ENCODE measurements at places on chromosomes 4 and X. TPM values are rescaled to one million over a fixed set of nuclear protein-coding genes. Genes with fewer than 3 reads are reported as not detected.

DNA sequence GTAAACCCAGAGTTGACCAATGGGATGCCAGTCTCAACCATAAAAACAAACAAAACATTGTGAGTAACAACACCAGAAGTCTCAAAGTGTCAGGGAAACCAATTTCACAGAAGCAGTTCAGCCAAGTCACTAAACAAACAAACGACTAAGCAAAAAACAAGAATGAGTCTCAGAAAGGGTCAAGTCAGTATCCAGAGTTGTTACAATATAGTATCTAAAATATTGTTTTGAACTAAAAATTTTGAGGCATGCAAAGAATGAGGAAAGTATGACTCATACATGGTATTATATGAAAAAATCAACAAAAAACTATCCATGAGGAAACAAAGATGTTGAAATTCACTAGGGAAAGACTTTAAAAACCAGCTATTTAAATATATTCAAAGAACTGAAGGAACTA lies 70.6 kb downstream of the AR start:
- DNase-seq, result no peak

- no peak for DNase-seq
Observed at GRCh38 chr4:119517361-119518229, 111.0 kb downstream of the PDE5A start.

DNA sequence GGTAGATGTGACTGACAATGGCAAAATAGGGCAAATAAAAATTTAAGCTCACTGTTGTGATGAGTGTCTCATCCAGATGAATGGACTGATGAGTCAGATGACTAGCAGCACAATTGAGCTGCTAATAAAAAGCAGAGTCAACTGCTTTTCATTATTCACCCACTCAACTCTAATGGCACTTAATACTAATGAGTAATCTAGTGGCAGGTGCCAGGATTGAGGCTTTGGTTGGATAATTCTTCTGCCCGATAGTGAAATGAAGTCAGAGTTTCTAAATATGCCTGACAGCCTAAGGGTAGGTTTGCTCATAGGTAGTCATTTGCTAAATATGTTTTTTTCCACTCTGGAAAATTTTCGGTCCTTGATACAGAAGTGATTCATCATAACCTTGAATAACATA lies 10.4 kb downstream of the OGT start:
- no peak for DNase-seq

DNA sequence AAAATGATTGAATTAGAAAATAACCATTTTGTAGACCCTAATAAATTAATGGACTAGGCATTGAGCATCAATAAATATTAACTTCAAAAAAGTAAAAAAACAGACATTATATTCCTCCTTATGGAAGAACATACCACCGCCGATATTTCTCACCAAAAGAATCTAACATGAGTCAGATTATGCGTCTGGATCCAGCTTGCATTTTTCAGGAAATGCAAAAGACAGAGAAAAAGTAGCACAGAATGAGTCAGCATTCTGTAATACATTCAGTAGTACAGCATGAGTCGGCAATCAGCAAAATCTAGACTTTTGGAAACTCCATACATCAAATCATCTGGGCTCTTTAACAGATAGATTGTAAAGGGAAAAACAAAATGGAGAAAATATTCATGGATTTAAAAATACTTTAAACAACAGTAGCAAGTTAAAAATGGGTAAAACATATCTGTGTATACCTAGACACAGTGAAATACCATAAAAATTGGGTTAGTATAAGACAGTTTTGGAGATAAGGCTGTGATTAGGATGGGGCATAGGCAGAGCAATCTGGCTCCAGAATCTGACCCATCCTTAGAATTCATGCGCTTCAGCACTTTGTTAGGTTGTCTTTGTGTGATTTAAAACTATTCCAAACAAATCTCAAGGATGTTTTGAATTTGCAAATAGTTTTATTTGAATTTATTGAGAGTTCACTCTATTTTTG lies 633.0 kb upstream of the FAM241A start:
- no peak for DNase-seq

- DNase-seq, result no peak
Observed at GRCh38 chr4:117491516-117491915, 406.1 kb upstream of the TRAM1L1 start.

- DNase-seq, result no peak
Observed at GRCh38 chr4:81135501-81135900, 79.5 kb downstream of the PRKG2 start.

GRCh38 chr4:156654410-156654809 lies 317.2 kb downstream of the PDGFC start:
- DNase-seq, result no peak

- no peak for DNase-seq
Observed at GRCh38 chr4:7487502-7487901, 52.8 kb upstream of the PSAPL1 start.

- DNase-seq, result no peak
Observed at GRCh38 chrX:136219893-136220292, 31.3 kb downstream of the MAP7D3 start.

DNA sequence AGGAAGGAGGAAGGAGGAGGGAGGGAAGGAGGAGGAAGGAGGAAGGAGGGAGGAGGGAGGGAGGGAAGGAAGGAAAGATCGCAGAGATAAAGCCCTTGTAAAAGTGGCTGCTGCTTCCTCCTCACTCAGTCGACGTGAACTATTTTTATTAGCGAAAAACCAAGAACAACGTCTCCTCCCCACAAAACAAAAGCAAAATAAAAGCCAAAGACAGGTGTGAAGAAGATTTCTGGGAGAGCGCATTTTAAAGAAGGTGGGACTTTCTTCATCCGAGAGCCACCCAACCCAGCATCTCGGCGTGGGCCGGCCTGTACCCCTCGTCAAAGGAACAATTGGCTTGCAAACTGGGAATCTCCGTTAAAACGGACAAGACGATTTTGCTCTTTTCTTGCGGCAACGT lies 40.7 kb upstream of the ASMTL start:
- no peak for DNase-seq

- no peak for DNase-seq
Observed at GRCh38 chrX:48969471-48969870, 2.2 kb downstream of the KCND1 start.

DNA sequence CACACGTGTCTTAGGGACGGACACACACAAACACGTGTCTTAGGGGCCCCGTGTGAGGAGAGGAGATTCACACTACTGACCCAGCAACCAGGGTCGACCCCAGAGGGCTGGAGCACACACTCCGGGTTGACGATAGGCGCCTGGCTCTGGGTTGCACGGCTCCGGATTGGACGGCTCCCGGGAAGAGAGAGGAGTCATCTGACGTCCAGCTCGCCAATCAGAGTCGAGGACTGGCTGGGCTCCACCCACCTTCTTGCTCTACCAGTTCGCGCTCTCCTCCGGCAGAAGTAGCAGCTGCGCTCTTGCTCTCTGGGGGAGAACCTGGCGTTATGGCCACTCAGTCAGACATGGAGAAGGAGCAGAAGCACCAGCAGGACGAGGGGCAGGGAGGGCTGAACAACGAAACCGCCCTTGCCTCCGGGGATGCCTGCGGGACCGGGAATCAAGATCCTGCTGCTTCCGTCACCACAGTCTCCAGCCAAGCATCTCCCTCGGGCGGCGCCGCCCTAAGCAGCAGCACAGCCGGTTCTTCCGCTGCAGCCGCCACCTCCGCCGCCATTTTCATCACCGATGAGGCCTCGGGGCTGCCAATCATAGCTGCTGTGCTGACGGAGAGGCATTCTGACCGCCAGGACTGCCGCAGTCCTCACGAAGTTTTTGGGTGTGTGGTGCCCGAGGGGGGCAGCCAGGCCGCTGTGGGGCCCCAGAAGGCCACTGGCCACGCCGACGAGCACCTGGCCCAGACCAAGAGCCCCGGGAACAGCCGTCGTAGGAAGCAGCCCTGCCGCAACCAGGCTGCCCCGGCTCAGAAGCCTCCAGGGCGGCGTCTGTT lies 74.3 kb downstream of the NUDT10 start:
- no peak for DNase-seq

DNA sequence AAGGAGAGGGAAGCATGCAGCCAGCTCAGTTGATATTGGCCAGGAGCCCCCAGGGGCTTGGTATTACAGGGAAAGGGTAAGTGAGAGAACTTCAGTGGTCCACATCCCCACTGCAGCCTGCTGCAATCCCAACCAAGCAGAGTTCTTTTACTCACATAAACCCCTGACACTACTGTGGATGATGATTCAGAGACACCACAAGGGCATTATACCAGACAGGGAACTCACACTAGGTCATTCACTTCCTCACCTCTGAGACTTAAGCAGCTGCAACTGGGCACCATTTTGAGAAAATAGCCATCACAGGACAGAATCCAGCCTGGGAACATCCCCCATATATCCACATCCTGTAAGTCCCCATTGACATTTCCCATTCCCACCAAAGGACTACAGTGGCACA lies 248.0 kb downstream of the INPP4B start:
- DNase-seq, result no peak

GRCh38 chr4:40550948-40551462 lies 78.7 kb downstream of the RBM47 start:
- no peak for DNase-seq

TAPT1 gene
- 18.1 TPM for total RNA-seq

ENPP6 gene
- 0.42 TPM for total RNA-seq

TCEAL6 gene
- total RNA-seq, result 0.83 TPM

UGT2A3 gene
- not detected for total RNA-seq

XAGE2 gene
- total RNA-seq, result not detected

RPL10 gene
- 2,150 TPM for total RNA-seq

AMTN gene
- total RNA-seq, result not detected

MAGED4 gene
- total RNA-seq, result 4.6 TPM

All from esophagus muscularis mucosa (tissue), 4 donors.